ENCODE measurements at places on chromosomes 2 and 18.

GRCh38 chr2:200380833-200381542, 74.5 kb downstream of the SPATS2L start:
- no peak for DNase-seq
- no peak overlapping the region for H3K27ac ChIP-seq
- H3K4me1 ChIP-seq = peaks cover 77% of the 10 kb centered on the region
- H3K27me3 ChIP-seq = peaks cover 2% of the 10 kb centered on the region
- no peak overlapping the region for H3K4me3 ChIP-seq

DNA sequence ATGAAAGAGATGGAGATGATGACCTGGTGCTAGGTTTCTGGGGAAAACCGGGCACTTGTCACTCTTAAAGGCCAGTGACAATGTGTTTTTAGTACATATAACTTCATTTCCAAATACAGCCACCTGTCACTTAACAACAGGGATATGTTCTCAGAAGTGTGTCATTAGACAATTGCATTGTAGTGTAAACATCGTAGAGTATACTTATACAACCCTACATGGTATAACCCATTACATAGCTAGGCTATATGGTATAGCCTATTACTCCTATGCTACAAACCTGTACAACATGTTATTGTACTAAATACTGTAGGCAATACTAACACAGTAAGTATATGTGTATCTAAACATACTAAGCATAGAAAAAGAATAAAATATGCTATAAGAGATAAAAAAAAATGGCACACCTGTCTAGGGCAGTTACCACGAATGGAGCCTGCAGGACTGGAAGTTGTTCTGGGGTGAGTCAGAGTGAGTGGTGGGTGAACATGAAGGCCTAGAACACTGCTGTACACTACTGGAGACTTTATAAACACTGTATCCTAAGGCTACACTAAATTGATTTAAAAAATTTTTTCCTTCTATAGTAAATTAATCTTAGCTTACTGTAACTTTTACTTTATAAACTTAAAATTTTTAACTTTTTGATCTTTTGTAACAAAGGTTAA, 123.2 kb downstream of the THADA start:
- no peaks in the 10 kb centered on the region for H3K4me1 ChIP-seq
- H3K27me3 ChIP-seq = no peaks in the 10 kb centered on the region
- peaks cover 11% of the 10 kb centered on the region for H3K36me3 ChIP-seq
- no peak for DNase-seq
- H3K4me3 ChIP-seq = no peak overlapping the region
- no peak overlapping the region for H3K27ac ChIP-seq

DNA sequence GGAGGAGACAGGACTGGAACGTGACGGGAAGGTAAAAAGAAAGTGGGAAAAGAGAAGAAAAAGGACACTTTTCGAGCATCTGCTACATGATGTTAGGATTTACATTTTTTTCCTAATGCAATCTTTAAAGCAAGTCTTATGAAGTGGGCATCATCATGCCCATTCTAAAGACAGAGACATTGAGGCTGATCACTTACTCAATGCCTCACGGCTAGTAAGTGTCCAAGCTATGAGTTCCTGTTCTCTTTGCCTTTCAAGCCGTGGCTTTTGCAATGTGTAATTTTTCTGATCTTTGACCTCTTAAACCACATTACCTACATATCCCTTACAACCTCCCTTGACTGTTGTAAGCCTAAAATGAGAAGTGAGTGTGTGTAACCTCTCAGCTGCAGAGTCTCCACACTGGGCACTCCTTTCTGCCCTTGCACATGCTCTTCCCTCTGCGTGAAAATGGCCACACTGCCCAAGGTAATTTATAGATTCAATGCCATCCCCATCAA, 649.2 kb downstream of the RNF144A start:
- peak overlapping the region; percentile 90 for H3K27ac ChIP-seq
- H3K4me1 ChIP-seq = peaks cover 46% of the 10 kb centered on the region
- peaks cover 34% of the 10 kb centered on the region for H3K36me3 ChIP-seq
- no peak for DNase-seq
- no peaks in the 10 kb centered on the region for H3K27me3 ChIP-seq

GRCh38 chr2:226497146-226497909, 302.3 kb downstream of the IRS1 start:
- H3K36me3 ChIP-seq = no peaks in the 10 kb centered on the region
- H3K4me1 ChIP-seq = no peaks in the 10 kb centered on the region
- DNase-seq = no peak
- H3K27ac ChIP-seq = no peak overlapping the region

DNA sequence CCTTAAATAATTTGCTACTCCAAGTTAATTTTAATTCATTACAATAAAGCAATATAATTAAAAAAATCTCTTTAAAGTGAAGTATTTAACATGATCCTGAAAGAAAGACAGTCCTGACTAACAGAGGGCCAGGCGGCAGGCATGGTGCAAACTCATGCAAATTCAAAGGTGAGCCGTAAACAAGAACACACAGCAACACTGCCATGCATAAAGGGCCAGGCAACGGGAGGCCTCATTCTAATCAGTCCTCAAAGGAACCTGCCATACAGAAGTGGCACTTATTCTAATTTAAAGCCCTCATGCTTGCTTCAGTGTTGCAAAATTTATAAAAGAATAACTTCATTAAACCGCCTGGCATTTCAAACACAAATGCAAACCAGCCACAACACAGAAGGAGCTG, 277.0 kb downstream of the ZNF521 start:
- H3K27ac ChIP-seq = no peak overlapping the region
- H3K4me1 ChIP-seq = no peaks in the 10 kb centered on the region
- DNase-seq = no peak
- no peak overlapping the region for H3K4me3 ChIP-seq
- no peaks in the 10 kb centered on the region for H3K36me3 ChIP-seq

DNA sequence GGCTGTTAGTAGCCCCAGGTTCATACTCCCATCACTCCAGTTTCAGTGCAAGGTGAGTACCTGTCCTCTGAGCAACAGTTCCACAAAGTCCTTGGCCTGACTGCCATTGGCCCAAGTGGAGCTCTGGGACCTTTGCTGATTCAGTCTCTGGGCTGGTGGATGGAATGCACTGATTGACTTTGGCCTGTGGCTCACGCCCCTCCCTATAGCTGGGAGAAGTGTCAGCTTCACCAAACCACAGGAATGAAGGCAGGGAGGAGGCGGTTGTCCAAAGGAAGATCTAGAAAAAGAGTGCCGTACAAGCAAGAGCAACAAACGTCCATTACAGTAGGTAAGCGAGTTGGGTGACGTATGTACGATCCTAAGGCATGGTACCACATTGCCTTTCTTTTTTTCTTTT, 34.0 kb downstream of the QPCT start:
- H3K27me3 ChIP-seq = peaks cover 39% of the 10 kb centered on the region
- H3K4me3 ChIP-seq = no peak overlapping the region
- no peak overlapping the region for H3K27ac ChIP-seq
- no peak for DNase-seq

DNA sequence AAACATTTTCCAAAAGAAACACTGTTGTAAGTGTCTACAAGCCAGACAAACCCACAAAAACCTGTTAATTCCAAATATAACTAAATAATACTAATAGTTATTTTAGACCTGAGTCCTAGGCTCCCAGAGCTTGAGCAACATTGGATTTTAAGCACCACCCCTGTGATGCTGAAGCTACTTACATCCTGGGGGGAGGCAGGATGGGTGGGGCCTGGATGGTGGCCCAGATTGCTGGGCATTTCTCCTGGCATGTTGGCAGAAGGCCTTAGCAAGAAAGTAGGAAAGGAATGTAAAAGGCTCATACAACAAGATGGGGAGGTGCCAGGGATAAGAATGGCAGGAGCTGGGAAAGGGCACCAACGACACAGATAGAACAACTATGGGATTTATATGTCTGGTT, 50.7 kb upstream of the OTX1 start:
- H3K4me1 ChIP-seq = no peaks in the 10 kb centered on the region
- no peak overlapping the region for H3K27ac ChIP-seq
- peaks cover 6% of the 10 kb centered on the region for H3K36me3 ChIP-seq
- DNase-seq = no peak
- H3K27me3 ChIP-seq = no peaks in the 10 kb centered on the region
- no peak overlapping the region for H3K4me3 ChIP-seq

DNA sequence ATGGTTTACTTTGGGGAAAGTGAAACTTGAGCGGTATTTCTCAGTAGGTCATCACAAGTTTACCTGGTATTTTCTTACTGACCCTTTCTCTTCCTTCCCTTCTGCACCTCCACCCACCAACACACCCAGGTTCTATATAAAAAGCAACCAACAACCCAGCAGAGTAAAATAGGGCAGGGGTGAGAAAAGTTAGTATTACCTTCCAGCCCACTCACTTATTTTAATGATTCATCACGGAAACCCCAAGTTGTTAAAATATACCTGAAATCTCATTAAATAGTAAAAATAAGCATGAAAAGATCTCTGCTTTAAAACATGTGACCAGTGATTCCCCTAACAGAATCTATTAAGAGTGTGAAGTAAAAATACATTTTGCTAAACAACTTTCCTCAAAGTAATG, 306.1 kb downstream of the ZEB2 start:
- H3K36me3 ChIP-seq = peaks cover 5% of the 10 kb centered on the region
- H3K27me3 ChIP-seq = no peaks in the 10 kb centered on the region
- peak overlapping the region; percentile 54 for H3K27ac ChIP-seq
- peak overlapping the region; percentile 57 for H3K4me3 ChIP-seq
- H3K4me1 ChIP-seq = peaks cover 37% of the 10 kb centered on the region

- no peaks in the 10 kb centered on the region for H3K27me3 ChIP-seq
- peak overlapping the region; percentile 97 for H3K4me3 ChIP-seq
- H3K4me1 ChIP-seq = peaks cover 86% of the 10 kb centered on the region
- H3K27ac ChIP-seq = peak overlapping the region; percentile 93
These were observed 86.9 kb downstream of the LIMS1 start for GRCh38 chr2:108621087-108621559.

Measured in activated T-helper 1 cell treated with anti-CD3 and anti-CD28 coated beads, Interleukin-12 subunit alpha, Interleukin-12 subunit beta, Interleukin-2, Interleukin-4 antibody, amounts not matched to agents 30 ng/mL and 10 ng/mL and 1 ng/mL, durations not matched to agents 14 hours and 24 hours and 36 hours (primary cell).